ENCODE measurements at places on chromosomes 1 and 21.

DNA sequence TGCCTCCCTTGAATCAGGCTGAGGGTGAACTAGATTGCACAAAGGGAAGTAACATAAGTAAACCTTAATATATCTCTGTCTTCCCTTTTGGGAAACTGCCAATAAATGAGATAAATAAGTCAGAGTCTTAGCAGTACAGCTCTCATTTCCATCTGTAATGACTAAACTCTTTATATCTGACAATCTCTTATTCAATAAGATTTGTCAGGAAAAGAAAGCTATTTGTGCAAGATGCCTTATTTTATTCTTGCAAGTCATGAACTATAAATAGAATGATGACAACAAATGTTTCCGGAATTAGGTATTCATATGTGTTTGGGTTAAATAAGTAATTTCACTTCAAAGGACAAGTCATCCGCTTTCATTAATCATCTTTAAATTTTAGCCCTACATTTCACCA, 229.2 kb downstream of the PTGER3 start:
- no peak for DNase-seq

DNA sequence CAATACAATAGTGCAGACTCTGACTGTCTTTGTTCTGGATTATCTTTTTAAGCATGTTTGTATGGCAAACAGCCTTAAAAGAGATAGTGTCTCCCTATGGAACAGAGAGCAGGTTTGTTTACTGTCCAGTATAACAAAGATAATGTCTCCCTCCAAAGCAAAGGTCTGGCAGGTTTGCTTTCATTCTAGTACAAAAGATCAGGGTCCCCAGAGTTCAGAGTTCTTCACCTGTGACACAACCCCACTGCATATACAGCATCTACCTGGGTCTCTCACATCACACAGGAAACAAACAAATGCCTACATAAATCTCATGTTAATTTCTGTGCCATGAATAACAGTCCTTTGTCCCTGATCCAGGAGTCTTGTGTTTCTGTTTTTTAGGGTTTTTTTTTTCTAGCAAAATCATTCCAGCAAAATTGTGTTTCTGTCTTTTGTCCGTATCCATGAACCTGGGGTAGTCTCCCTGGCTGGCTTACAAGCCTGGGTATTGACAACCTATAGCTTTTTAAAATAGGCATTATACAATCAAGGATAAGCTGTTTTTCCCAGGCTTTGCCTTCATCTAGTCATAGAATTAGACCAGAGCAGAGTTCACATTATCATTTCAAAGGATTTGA, 89.4 kb upstream of the PTBP2 start:
- DNase-seq: no peak

DNA sequence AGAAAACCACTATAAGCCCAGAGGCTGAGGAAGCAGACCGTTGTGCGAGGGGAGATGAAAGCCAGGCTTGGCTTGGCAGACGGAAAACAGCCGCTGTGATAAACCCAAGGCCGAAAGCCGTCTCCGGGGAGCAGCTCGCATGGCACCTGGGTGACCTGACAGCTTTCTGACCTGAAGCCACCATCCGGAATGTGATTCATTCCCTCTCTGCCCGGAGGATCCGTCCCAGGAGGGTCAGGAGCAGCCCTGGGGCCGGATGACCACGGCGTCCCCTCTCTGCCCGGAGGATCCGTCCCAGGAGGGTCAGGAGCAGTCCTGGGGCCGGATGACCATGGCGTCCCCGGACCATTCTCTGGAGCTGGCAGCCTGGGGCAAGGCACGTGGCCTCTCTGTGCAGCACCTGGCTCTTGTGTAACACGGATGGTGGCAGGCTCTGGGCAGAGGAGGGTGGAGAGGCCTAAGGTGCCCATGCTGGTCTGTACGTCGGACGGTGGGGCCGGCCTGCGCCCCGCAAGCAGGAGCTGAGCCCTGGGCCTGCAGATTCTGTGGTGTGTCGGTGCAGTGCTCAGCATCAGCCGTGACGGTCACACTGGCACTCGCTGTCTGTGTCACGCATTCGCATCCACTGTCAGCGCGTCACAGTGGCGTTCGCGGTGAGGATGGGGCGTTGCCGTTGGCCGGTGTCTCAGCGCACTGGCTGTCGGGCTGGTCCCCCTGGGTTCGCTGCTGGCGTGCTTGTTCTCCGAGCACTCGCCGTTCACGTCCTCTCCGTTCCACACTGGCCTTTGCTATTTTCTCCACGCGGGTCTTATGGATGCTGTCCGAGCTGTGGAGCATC, 50.3 kb downstream of the SLX9 start:
- no peak for DNase-seq

DNA sequence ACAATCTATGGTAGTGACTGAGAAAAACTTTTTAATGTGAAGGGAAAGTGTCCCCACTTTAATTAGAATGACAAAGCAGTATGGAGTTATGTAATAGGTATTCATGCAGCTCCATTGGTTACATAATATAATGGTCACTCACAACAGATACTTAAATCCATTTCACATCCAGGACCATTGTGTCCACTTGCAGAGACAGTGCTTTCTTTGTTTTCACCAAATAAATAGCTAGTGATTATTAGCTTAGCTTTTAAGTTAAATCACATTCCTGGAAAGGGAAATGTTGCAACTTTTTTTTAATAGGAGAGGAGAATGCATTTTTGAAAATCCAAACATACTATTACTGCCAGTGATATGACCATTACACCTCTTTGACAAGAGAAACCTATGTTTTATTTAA, 22.9 kb downstream of the RGL1 start:
- DNase-seq: no peak

GRCh38 chr21:42711667-42712066, 58.2 kb downstream of the PDE9A start:
- no peak for DNase-seq

DNA sequence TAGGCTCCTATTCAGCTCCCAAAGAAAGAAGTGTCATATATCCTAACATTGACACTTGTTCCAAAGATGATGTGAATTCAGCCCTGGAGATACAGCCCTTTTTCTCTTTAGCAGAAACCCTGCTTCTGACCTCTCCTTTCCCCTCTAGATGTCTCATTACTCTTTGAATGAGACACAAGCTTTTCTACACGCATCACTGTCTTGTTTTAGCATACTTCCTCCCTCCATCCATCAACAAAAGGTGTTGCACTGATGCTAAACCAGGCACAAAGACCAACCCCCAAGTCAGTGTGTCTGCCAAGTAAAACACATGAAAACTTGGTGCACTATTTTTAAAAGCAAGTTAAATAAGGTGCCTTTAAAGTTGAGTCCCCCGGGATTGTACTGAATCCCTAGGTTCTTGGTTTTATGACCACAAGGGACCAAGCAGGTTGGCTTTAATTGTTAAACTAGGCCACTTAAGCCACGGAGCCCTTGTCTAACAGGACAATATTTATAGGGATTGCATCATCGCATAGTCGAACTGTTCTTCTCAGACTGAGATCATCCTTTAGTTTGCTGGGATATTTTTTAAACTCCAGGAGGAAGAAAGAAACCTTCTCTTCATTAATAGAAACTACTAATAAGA, 101.0 kb upstream of the GUCA2B start:
- DNase-seq: no peak

DNA sequence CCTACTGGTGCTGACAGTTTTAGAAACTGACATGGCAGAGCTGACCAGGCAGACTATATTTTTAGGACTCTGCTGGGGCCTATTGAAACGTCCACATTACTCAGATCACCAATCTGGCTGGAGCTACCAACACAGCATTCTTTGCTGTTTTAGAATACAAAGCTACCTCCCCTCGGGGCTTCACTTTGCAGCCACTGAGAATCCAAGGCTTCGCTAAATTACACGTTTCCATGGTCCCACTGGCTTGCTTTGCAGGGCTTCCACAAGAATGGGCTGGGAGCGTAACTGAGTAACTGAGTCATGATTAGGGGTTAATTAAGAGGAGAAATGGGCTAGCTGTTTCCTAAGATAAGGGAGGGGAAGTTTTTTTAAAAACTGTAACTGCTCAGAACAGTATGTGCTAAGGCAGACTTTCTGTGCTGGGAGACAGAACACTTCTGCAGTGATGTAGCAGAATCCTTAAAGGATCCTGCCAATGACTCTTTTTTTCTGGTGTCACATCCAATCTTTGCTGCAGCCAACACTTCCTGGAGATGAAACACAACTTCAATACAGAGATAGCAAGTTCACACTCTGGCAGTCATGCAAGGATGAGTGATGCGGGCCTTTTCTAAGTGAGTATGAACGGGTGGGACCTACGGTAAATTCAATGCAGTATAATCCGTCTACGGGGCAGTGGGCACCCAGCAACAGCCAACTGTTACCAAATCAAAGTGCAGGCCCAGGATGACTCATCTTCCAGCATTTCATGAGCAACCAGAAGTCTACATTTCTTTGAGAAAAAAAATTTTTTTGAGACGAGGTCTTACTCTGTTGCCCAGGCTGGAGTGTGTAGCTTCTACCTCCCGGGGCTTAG, 21.5 kb downstream of the NDUFS5 start:
- DNase-seq: no peak
